Activated CD8-positive, alpha-beta memory T cell treated with anti-CD3 and anti-CD28 coated beads for 24 hours (primary cell): ENCODE measurements at places on chromosomes 5 and 9.

DNA sequence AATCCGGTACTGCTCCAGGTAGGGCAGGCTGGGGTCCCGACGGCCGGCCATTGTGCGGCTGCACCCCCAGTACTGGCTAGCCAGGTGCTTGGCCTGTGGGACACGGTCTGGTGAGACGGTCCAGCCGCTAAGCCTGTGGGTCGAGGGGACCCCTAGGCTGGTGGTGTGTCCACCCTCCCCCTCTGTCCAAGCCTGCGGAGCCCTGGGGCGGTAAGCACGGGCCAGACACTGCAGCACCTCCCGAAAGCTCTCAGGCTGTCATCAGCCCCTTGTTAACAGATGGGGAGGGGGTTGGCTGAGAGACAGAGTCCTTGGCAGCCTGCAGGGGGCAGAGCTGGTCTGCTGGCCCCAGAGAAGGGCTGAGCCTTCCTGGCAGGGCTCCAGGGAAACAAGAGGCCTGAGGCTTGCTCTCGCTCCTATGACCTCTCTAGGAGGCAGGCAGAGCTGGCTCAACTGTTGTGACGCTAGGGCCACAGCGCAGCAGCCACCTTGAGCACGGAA is 11.8 kb upstream of the MRNIP start:
- DNase-seq = no peak

DNA sequence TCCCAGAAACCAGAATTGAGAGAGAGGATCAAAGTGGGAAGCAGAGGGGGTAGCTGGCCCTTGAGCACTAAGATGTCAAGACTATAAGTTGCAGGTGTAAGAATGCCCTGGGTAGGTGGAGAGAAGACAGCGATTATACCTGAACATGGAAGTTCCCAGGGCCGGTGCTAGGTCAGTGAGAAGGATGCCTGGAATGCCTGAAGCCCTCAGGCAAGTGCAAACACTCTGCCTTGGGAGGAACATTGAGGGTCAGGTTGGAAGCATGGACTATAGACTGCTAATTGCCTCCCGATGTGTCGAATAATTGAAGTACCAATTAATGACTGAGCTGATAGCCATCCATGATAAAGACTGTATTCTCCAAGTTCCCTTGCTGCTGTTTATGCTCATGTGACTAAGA is 185.5 kb downstream of the DMRT2 start:
- DNase-seq = no peak

DNA sequence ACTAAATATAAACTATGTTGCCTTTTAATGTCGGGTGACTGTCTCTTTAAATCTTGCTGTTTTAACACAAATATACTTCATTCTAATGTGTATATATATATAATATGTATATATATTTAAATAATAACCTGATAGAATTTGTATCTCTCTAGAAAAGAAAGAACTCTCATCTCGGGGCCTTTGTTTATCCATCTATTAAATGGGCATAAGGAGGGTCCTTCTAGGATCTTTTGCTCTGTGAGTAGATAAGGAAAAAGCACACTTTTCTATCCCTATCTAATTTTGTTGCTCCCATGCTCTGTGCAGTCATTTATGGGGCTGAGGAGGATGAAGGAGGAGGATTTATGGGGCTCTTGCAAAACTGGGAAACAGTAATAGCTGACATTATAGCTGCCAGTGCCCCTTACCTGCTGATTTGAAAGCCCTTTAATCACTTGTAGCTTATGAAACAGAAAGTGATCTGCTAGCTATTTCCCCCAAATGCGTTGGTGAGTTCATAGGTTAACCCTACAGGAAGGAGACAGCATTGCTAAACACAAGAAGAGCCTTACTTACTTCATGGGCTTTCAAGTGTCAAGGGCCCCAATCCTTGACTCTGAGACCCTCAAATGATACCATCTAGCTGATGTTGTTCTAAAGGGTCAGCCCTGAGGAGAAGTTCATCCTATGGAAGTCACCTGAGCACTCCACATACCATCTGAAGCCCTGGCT is 5.8 kb upstream of the PPARGC1B start:
- DNase-seq = peak; percentile 57

- DNase-seq = no peak
Observed at GRCh38 chr9:26729187-26729586, 163.4 kb downstream of the CAAP1 start.

DNA sequence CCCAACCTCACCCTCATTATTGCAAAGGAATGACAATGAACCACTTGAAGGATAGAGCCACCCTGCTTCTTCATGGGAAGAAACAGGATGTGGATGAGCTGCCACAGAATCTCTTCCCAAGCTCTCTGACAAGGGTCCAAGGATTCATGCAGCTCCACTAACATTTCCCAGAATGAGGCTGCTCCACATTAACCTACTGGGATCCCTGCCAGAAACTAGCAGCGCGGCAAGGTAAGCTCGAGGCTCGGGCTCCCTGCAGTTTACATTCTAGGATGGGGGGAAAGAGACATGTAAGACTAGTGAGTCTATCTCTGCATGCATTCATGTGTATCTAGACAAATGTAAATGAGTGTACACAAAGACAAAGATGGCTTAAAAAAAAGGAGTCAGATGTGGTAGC is 12.1 kb downstream of the DCAF12 start:
- DNase-seq = no peak

DNA sequence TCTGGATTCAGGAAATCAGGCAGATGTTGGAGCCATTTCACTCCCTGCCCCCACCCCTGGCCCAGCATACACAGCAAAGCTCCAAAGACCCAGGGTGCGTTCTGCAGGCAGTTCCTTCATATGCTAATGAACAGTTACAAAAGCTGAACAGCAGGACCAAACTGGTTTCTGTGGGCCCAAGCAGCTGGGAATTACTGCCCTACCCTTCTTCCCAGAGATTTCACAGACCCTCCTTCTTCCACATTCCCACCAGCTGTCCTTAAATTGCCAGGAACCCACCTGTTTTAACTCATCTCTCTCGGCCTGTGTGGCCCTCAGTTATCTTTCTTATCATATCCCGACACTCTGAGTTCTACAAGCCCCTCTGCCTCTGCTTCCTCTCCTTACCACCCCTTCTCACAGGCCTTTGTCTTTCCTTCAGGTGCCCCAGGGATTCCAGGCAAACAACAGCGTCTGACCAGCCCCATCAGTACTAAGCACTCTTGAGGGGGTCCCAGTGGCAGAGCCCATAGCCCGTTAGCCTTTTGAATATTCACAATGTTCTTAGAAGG is 10.6 kb upstream of the F2RL1 start:
- no peak for DNase-seq

GRCh38 chr9:94909250-94909894 is 182.9 kb downstream of the AOPEP start:
- DNase-seq = no peak

GRCh38 chr9:87554171-87554910 is 56.7 kb downstream of the DAPK1 start:
- no peak for DNase-seq

GRCh38 chr5:168064933-168065622 is 226.4 kb upstream of the WWC1 start:
- DNase-seq = no peak

- DNase-seq = no peak
Observed at GRCh38 chr9:89430995-89431394, 66.9 kb downstream of the SEMA4D start.

GRCh38 chr9:123957168-123957721 is 27.3 kb upstream of the DENND1A start:
- no peak for DNase-seq

DNA sequence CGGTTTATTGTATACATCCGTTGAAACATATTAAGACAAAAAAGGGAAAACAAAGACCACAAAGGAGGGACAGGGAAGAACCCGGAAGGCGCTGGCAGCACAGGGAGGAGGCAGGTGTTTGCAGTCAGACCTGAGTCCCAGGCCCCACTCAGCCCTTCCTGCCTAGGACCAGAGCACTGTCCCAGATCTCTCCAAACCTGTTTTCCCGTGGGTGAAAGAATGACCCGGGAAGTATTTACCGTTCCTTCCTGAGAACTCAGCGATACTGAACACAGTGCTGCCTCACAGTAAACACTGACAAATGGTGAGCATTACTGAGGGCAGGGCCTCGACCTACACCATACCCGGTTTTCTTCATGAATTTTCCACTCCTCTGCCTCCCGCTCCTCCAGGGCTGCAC is 1.2 kb downstream of the ABO start:
- DNase-seq = no peak

GRCh38 chr5:135745897-135746500 is 88.5 kb upstream of the SLC25A48 start:
- DNase-seq = no peak

DNA sequence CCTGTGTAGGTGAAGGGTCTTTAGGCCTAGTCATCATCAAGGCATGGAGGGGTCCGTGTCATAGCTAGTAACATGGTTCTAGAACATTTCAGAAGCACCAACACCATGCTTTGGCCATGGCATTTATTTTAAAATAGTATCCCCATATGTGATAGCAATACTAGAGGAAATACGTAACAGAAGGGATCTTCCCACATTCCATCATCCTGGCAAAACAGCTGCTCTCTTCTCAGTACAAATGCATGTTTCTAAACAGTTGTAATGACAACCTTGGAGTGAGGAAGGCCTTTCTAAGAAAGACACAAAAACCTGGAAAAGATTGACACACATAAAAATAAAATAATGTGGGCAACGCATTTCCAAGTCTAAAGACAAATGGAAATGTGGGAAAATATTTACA is 97.6 kb downstream of the GADD45G start:
- DNase-seq = no peak

GRCh38 chr9:91503673-91504081 is 80.0 kb upstream of the NFIL3 start:
- DNase-seq = no peak

DNA sequence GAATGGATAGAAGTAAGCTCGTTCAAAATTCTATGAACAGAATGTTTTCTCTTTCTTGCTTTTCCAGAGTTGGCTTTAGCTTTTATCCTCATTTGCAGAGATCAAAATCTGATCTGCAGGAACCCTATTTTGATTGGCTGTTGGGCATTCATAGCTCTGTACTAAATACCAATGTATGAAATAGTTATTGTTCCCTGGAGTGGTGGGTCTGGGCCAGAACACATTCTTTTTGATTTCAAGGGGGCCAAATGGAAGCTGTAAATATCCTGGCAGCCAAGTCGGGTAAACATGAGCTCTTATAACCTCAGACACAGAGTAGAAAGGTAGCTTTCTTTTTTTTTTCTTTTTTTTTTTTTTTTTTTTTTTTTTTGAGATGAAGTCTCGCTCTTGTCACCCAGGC is 241.5 kb downstream of the PDZD2 start:
- DNase-seq = no peak

DNA sequence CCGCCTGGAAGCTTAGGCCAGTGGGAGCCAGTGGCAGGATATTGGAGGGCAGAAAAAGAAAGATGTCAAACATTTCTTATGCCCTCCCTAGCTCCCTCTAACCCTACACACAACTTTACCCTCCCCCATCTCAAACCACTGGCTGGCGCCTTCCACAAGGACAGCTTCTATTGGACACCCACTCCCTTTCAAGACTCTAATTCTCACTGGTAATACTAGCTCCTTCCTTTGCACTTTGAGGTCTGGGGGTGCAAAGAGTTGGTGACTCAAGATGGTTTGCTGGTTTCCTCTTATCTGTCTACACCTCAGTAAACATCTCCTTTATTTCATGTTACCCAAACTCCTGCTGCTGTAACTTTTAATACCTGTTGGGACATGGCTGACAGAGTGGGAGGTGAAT is 11.6 kb upstream of the ITGA1 start:
- no peak for DNase-seq

- DNase-seq = peak; percentile 37
Observed at GRCh38 chr9:114007991-114008666, 70.0 kb downstream of the AMBP start.

DNA sequence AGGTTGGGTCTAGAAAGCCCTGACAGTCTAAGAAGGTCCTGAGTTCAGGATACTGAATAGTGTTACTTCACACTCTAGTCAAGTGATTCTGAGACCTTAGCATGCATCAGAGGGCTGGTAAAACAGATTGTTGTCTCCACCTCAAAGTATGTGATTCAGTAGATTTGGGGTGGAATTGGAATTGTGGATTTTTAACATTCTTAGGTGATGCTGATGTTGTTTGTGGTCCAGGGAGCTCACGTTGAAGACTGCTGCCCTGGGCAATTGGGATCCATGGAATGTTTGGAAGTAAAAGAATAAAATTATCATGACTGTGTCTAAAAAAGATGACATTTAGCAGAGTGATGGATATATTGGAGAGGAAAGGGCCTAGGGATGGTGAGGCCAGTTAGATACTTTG is 75.6 kb downstream of the VCAN start:
- no peak for DNase-seq

- DNase-seq = no peak
Observed at GRCh38 chr5:82931110-82931509, 146.1 kb downstream of the TMEM167A start.

GRCh38 chr5:178940569-178941360 is at the start of gene ZNF454:
Gene ZNF454 (plus strand): TSS chr5:178941198. CDS start chr5:178942792, 1,594 bp downstream.
- DNase-seq = no peak

DNA sequence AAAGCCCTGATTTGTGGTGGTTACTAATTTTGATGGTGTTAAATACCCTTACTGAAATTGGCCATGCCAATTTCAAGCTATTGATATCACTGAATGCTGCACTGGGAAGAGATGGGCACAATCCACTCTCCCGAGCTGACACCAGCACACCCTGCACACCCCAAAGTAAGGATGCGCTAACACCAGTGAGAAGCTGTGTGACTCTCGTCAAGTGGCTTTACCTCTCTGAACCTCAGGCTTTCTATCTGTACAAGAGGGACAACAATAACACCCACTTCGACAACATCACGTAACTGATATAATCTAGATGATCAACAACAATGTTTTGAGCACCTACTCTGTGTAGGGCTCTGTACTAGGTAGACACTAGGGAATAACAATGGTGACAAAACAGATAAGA is 8.0 kb upstream of the AKNA start:
- DNase-seq = no peak

DNA sequence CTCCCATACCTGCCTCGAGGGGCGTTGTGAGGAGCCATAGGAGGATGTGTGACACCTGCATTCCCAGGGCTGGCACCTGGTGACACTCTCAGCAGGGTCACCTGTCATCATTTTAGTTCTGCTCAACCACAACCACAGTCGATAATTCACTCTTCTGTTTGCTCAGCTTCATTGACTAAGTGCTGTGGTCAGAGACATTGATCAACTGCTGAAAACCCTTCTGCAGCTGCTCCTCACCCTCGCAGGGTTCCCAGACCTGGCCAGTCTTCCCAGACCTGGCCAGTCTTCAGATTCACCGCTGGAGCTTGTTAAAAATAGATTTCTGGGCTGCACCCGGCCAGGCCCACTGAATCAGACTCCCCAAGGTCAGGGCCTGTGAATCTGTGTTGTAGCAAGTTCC is 92.8 kb downstream of the MVB12B start:
- no peak for DNase-seq

GRCh38 chr9:105191508-105192121 is 52.8 kb upstream of the SLC44A1 start:
- DNase-seq = no peak

- DNase-seq = no peak
Observed at GRCh38 chr5:135955525-135955924, 742 bp upstream of the LECT2 start.
